MV-4-11 (cell line): ENCODE measurements at places on chromosomes 4 and X.

GRCh38 chrX:65846974-65847373 is 179.5 kb downstream of the MSN start:
- no peak for DNase-seq

GRCh38 chrX:40570346-40571093 is 10.2 kb upstream of the ATP6AP2 start:
- peak; percentile 67 for DNase-seq

GRCh38 chrX:126770179-126770578 is 49.4 kb upstream of the PRR32 start:
- peak; percentile 27 for DNase-seq

- DNase-seq, result no peak
Measured at GRCh38 chr4:99148550-99148949, 4.5 kb upstream of the ADH4 start.

- peak; percentile 60 for DNase-seq
Measured at GRCh38 chr4:38034986-38035882, 75.0 kb downstream of the PTTG2 start.

DNA sequence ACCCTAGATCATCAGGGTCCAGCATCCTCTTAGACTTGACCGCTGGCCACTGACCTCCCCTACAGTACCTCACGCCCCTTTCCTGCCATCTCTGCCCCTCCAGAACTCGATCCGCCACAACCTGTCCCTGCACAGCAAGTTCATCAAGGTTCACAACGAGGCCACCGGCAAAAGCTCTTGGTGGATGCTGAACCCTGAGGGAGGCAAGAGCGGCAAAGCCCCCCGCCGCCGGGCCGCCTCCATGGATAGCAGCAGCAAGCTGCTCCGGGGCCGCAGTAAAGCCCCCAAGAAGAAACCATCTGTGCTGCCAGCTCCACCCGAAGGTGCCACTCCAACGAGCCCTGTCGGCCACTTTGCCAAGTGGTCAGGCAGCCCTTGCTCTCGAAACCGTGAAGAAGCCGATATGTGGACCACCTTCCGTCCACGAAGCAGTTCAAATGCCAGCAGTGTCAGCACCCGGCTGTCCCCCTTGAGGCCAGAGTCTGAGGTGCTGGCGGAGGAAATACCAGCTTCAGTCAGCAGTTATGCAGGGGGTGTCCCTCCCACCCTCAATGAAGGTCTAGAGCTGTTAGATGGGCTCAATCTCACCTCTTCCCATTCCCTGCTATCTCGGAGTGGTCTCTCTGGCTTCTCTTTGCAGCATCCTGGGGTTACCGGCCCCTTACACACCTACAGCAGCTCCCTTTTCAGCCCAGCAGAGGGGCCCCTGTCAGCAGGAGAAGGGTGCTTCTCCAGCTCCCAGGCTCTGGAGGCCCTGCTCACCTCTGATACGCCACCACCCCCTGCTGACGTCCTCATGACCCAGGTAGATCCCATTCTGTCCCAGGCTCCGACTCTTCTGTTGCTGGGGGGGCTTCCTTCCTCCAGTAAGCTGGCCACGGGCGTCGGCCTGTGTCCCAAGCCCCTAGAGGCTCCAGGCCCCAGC is 5.2 kb downstream of the FOXO4 start:
- no peak for DNase-seq

- no peak for DNase-seq
Measured at GRCh38 chr4:41880840-41881831, 54.1 kb upstream of the TMEM33 start.

DNA sequence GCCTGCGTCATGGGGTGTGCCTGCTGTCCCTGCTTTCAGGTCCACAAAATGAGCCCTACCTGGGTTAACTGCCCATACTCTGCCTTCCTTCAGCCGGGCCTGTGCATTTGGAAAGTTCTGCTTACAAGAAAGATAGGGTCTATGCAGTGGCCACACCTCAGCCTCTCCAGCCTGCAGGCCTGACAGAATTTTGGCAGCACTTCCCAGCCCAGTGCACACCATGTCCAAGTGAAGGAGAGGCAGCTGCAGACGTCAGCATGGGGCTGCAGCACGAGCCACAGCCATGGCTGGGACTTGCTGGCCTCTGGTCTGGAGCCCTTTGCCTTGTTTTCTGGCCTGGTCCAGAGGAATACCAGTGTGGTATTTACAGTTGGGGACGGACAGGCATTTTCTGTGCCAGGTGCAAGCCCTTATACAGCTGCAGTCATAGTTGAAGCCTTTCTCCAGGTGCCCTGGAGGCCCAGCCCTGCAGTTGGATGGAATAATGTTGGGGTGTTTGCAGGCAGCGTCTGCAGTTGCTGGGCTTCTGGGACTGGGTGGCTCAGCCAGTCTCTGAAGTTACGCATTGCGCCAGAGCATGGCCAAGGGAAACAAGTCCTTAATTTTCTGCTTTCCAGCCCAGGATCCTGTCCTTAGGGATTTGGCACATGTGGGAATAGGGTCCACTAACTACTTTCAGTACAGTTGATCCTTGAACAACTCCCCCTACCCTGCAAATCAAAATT is 26.2 kb downstream of the JADE1 start:
- no peak for DNase-seq

DNA sequence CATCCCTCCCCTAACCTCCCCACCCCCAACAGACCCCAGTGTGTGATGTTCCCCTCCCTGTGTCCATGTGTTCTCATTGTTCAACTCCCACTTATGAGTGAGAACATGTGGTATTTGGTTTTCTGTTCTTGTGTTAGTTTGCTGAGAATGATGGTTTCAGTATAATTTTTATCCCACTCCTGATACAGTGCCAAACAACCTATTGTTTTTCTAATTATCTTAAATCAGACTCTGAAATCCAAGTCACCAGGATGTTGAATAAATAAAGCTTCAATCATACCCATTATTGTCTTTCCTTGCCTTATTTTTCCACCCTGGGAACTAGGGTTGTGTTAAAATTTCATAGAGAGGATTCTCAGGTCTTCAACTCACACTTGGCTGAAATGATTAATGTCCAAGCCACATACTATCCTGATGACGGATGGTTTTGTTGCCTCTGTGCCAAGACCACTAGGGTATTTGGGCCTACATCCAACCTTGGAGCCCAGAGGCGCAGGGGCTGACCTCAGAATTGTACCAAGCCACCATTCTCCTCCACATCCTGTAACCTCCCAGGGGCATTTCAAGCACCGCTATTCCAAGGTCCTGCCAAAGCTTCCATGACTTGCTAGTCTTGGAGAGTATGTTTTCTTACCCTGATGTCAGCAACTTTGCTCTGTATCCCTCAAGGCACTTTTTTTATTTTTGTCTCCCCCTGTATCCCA is 332.4 kb downstream of the ARHGAP24 start:
- DNase-seq, result no peak

- no peak for DNase-seq
Measured at GRCh38 chr4:56220261-56220660, 167.0 kb downstream of the AASDH start.

DNA sequence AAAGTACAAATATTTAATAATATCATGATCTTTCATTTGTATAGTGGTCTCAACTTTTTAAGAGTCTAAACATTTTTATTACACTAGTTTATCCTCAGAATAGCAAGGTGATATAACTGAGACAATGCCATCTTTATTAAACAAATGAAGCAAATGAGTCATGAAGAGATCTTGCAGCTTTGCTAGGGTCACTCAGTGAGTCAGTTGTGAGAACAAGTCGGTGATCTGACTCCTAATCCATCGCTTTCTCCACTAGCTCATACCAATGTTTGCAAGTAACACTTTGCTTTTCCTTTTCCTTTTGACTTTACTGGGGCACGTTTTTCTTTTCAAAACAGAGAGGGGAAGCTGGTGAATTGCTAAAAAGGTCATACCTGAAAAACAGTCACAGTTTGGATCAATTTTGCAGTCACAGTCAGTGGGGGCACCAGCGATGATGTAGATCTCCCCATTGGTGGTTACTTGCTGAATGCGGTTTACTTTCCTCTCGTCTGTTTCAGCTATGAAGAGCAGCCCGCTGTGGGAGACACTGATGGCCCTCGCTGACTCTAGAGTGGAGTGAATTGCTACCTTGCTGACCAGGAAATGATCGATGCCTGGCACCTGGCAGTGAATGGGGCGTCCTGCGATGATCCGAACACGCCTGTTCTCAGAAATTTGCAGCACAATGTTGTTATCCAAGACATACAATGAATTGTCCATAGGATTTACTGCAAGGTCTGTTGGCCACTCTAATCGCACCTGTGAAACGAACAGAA is 75.7 kb downstream of the SH2D1A start:
- DNase-seq, result no peak

- no peak for DNase-seq
Measured at GRCh38 chr4:89301003-89301402, 6.6 kb downstream of the GPRIN3 start.

GRCh38 chr4:70297576-70297975 is 37.2 kb upstream of the CABS1 start:
- DNase-seq, result no peak

DNA sequence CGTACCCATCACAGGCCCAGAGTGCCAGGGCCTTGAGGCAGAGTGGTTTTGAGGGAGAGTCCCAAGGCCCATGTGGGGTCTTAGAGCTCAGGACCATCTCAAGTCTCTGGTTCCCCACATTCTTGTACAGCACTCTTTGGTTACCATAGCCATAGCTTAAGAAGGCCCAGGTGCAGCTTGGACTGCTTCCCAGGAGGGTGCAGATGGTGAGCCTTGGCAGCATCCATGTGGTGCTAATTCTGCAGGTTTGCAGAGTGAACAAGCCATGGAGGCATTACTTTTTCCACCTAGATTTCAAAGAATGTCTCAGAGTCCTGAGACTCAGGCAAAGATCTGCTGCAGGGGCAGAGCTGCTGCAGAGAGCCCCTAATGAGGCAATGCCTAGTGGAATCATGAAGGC is 171.7 kb downstream of the STK32B start:
- no peak for DNase-seq

DNA sequence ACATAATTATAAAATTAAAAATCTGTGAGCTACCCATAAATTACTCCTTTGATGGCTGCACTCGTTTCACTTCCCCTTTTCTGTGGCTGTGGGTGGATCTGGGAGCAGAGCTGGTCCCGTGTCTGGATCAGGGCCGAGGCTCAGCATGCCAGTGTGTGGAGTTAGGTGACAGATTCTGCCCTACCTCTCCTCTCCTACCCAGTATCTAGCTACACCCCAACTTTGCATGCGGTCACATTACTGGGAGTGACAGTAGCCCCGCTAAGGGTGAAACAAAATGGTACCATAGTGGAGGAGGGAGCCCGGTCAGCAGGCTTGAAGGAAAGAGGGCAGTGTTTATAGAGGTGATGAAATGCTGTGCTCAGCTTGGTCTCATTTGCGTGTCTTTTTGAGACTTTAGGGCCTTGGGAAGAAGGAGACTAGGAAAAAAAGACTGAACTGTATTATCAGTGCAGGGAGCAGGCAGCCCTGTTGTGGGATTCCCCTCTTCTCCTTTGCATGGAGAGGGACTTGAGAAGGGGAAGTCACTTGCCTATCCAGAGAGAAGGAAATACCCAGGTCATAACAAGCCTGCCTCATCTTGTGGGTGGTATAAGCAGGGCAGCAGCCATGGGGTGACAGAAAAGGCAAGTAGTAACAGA is 48.4 kb downstream of the ARHGAP10 start:
- peak; percentile 85 for DNase-seq

GRCh38 chrX:109843963-109844751 is 111.1 kb upstream of the ACSL4 start:
- DNase-seq, result peak; percentile 76

DNA sequence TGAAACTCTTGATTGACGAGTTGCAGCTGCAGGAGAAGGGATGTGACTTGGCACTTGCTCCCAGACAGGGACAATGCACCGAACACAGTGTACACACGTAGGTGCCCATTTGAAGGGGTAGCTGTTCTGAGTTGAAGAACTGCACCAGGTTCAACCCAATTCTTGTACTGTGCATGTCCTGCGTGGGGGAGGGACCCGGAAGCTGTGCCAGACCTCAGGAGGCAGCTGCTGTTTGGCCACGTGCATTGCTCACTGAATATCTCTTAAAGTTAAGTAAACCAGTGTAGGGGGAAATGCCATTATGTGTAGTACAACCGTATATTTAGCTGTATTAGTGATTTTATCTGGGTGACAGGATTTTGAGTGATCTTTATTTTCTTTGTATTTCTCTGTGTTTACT is 12.0 kb upstream of the RBBP7 start:
- DNase-seq, result no peak

- DNase-seq, result no peak
Measured at GRCh38 chrX:130555341-130555740, 153.6 kb downstream of the RBMX2 start.

DNA sequence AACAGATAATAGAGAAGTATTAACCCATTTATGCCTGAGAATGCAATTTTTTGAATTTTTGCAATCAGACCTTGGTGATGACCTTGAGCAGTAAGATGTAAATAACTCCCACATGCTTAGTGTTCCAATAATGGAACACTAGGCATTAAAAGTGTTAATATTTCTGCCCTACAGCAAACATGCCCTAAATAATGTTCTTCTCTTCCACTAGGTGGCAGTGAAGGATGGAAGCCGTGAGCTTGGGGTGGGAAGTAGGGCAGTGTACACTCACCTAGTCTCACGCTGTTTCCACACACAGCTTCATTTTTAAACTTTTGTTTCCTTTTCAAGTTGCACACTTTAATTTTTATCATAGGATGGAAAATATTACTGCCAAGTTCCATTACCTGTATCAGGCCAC is 613.1 kb upstream of the HS3ST1 start:
- peak; percentile 25 for DNase-seq

DNA sequence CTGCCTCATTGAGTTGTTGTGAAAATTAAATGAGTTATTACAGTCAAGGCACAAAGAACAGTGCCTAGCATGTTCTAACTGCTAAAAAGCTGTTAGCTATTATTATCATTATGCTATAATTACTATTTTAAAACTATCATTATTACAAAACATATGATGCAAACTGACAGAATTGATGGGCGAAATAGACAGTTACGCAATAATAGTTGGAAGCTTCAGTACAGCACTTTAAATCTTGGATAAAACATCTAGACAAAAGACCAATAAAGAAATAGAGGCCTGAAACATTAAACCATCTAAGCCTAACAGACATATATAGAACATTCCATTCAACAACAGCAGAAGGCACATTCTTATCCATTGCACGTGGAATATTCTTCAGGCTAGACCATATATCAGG is 73.0 kb downstream of the TAB3 start:
- peak; percentile 3 for DNase-seq

DNA sequence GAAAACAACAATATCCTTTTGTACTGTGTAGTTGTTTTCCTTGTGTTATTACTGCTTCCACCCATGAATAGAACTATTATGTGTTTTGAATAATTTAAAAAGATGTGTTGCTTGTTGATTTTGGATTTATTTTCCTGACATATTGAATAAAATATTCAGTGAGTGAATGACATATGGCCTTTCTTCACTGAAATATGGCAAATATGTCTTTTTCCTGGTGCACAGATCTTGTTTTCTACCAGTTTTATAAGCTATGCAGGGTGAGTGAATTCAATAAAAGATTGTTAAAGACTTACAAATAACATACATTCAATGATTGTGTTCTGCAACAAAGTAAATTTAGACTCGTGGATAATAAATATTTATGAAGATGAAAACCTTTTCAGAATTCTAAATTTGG is 1216.3 kb upstream of the ADGRL3 start:
- no peak for DNase-seq

DNA sequence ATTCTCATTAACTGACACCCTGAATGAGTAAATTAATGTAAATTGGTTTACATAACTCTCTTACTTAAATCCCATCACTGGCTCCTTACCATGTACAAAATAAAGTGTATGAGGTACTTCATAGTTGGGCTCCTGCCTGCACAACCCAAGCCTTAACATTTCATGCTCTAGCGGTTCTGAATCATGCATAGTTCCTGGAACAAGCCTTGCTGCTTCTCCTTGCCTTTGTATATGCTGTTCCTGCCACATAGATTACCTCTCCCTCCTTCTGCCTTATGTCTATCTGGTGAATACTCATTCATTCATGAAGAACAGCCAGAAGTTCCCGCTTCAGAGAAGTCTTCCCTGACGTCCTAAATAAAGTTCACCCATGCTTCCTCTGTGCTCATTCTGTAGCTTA is 594.7 kb downstream of the SMARCA1 start:
- DNase-seq, result no peak
